ENCODE measurements at places on chromosomes 6 and 20.

GRCh38 chr6:48512390-48512789 lies 401.4 kb upstream of the PTCHD4 start:
- no peak for DNase-seq

- DNase-seq: no peak
These were observed 286.0 kb downstream of the HAO1 start for GRCh38 chr20:7654231-7654630.

GRCh38 chr6:168640181-168640580 lies 199.2 kb downstream of the SMOC2 start:
- DNase-seq: no peak

DNA sequence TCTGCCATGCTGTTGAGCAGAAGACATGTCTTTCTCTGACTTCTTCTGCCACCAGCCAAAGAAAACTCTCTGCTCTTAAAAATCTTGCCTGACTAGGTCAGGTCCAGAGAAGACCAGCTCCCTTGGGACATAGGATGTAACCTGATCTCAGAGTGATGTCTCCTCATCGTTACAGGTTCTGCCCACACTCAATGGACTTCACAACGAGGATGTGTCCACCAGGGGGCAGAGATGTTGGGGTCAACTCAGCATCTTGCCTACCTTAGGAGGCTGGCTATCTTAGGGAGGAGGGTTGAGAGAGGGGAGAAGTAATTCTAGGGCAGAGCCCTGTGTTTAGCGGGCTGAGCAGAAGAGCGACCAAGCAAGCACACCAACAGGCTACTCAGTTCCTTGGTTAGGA lies 207.6 kb upstream of the CDH4 start:
- DNase-seq: no peak

GRCh38 chr6:134721060-134721405 lies 228.9 kb downstream of the ALDH8A1 start:
- no peak for DNase-seq

GRCh38 chr20:50995506-50995905 lies 27.4 kb downstream of the KCNG1 start:
- DNase-seq: no peak

DNA sequence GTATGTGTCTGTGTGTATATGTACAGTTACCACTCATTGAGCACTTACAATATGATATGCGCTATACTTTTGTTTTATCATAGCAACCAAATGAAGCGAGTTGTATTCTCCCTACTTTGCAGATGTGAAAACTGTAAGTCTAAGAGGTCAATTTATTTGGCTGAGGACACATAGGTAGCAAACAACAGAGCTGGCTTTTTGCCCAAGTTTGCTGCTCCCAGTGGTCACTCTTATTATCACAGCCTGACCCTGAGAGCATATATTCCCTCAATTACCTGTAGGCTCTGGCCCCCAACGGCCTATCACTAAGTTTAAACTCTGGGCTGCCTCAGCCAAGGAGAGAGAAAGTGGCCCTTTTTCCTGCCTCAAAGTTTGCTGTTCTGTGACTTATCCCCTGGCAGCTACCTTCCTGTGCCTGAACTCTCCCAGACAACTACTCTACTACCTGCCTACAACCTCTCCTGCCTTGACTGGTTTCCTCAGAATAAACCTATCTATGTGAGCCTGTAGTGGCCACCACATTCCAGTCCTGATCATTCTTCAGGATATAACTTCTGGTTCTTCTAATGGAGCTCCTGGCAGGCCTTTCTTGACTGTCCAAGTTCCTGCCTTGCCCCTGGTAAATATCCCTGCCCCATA lies 221.8 kb downstream of the FRK start:
- no peak for DNase-seq

DNA sequence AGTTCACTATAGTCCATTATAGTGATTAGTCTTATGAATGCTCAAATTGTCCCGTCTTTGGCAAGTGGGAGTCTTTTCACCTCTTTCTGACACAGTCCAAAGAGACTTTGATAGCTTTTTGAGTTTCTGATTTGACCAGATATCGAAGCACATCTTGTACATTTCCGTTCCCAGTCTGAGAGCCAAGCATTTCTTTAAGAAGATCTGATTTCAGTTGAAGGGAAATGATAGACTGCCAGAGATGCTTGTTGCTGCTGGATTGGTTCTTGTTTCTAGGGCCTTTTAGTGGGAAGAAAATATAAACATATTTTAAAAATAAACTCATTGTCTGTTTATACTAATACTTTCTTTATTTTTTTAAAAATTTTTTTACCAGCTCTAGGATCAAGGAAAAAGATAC lies 54.1 kb upstream of the IER3 start:
- no peak for DNase-seq

GRCh38 chr6:101286146-101286545 lies 107.4 kb upstream of the GRIK2 start:
- DNase-seq: no peak

DNA sequence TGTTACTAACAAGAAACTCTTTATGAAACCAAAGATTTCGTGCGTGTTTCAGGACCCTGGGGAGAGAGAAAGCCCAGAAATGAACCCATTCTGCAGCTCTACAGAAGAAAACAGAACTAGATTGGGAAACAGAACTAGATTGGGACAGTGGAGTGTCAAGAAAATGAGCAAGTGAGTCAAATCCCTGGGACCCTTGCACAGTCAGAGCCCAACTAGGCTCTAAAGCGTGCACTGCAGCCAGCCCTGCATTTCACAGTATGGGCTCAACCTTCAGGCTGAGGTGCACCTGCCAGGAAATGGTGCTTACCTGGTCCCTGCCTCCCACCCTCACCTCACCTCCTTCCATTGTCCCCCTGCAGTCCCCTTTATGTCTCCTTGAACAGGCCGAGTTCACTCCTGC lies 39.7 kb downstream of the BFSP1 start:
- no peak for DNase-seq

GRCh38 chr6:9936551-9936950 lies 478.3 kb downstream of the TFAP2A start:
- DNase-seq: no peak

All from pancreas (tissue), 10 donors.